ENCODE measurements at places on chromosomes 6 and 20.

DNA sequence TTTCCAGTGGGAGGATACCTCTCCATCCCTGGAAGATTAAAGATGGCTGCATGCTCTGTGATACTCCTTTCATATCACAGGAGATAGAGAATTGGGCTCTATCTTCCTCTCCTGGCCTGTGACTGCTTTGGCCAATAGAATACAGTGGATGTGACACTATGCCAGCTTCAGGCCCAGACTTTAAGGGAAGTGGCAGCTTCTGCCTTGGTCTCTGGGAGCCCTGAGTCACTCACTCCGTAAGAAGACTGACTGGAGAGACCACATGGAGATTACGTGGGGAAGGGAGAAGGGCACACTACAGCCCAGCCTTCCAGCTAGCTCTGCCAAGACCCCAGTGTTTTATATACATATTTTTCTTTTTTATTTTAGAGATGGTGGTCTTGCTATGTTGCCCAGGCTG lies 10.4 kb upstream of the MMP9 start:
- no peak for DNase-seq

DNA sequence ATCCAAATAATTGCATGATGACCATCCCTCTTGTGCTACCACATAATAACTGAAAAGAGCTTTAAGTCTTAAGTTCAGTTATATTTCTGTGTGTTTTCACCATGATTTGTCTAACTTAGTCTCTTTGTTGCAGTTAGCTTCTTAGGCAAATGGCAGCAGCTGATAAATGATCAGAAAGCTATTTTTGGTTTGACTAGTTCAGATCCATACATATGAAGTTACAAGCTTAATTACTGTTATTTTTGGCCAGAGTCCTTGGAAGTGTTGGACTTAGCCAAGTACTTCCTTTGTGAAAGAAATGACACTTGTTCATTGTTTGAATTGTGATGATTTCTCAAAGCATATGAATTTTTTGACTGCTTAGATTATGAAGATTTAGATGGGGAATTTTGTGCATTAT lies 54.2 kb downstream of the HIVEP1 start:
- no peak for DNase-seq

DNA sequence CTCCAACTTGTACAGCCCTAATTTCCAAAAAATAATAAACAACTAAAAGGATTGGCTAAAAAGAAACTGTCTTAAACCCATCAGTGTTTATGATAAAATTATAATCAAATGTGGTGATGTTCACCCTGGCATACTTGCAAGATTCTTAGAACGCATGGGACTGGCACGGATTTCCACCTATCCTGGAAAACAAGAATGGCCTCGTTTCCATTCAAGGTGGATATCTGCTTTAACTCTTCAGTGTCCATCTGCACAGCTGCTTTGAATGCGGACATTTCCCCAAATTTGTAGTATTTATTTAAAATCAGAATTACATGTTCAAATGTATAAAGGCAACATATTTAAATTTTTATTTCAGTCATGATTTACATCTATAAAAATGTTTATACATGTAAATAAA lies 4.2 kb downstream of the CNR1 start:
- DNase-seq, result no peak

- DNase-seq, result no peak
These were observed 2.2 kb downstream of the CENPB start for GRCh38 chr20:3784216-3784853.

DNA sequence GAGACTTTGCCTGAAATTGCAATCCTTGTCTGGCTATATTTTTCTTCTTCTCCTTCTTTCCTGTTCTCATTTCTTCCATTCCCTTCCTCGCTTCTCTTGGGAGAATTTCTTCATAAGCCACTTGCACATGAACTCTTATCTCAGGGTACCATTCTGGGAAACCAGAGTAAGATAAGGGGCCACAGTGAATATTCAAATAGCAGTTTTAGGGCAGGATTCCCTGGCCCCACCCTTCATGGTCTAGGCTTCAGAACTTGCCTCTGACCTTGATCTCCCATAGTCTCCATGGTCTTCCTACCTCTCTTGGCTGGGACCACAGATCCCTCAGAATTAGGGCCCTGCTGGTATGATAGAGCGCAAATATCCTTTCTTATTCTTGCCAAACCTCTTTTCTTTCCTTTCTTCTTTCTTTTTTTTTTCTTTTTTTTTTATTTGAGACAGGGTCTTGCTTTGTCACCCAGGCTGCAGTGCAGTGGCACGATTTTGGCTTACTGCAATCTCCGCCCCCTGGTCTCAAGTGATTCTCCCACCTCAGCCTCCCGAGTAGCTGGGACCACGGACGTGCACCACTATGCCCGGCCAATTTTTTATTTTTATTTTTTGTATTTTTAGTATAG lies 123.0 kb upstream of the CITED2 start:
- DNase-seq, result no peak

DNA sequence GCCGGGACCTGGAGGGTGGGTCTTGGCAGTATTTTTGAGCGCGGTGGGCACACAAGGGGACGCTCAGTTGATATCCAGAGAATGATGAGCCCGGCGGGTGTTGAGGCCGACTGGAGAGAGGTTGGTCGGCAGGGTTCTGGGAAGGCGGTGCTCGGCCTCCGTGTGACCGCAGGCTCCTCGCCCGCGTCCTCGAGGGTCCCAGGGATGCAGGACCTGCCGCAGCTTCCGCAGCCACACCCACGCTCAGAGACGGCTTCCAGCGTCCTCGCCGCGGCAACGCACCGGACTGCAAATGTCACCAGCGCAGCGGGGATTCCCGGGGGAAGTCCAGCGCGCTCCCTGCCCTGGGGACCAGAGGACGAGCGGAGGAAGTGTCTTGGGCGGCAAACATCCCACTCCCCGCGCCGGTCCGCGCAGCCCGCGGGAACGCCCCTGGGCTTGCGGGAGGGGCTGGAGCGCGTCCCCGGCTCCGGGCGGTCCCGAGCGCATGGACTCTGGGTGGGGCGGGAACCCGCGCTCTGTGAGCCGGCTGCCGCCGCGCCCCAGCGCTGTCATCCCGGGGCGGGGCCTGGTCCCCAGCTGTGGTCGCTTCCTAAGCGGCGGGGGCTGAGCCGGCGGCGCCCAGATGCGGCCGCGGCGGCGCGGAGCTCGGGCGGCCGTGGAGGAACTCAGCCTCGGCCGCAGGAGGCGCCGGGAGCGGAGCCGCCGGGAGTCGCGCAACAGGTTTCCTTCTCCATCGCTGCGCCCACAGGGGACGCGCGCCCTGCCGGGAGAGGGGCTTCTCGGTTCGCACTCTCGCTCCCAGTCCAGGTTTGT lies at the start of gene STX11:
Gene STX11 (plus strand): TSS at position 624 of the 816 bp plus-strand sequence. CDS start 36,111 bp downstream, outside the sequence.
- peak; percentile 59 for DNase-seq

GRCh38 chr20:3430376-3431069 lies 23.1 kb upstream of the DNAAF9 start:
- no peak for DNase-seq

DNA sequence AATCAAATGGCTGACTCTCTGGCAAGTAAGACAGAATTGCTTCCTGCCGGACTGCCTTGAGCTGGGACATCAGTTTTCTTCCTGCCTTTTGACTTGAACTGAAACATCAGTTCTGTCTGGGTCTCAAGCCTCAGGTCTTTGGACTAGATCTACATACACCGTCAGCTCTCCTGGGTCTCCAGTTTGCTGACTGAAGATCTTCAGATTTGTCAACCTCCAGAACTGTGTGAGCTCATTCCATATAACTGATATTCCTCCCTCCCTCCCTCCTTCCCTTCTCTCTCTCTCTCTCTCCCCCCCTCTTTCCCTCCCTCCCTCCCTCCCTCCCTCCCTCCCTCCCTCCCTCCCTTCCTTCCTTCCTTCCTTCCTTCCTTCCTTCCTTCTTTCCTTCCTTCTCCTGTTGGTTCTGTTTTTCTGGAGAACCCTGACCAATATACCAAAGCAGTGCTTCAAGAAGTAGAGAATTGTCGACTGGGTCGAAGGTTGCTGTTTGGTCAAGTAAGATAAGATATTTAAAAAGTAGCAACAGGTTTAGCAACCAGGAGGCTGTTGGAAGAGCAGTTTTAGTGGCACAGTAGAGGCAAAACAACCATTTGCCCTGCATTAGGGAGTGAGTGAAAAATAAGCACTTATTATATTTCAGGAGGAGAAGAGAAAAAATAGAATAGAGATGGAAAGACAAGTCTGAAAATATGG lies 33.1 kb upstream of the CMTR1 start:
- DNase-seq, result no peak

DNA sequence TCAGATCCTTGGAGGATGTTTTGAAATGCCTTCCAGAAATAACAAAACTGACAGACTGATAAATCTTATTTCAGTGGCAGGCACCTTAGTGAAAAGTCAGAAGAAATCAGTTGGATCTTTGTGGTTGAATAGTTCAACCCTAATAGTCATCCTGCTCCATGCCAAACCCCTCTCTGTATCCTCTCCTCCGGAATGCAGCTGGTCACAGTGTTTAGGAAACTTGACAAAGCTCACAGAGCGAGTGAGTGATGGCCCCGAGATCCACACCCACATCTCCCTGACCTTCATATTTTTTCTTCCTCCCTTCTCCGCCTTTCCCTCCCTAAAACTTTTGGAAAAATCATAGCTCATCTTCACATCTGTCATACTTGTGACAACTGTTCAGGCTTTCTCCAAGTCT lies 464.8 kb upstream of the CDH4 start:
- no peak for DNase-seq

GRCh38 chr6:36353411-36353915 lies 16.8 kb upstream of the BNIP5 start:
- DNase-seq, result peak; percentile 92

DNA sequence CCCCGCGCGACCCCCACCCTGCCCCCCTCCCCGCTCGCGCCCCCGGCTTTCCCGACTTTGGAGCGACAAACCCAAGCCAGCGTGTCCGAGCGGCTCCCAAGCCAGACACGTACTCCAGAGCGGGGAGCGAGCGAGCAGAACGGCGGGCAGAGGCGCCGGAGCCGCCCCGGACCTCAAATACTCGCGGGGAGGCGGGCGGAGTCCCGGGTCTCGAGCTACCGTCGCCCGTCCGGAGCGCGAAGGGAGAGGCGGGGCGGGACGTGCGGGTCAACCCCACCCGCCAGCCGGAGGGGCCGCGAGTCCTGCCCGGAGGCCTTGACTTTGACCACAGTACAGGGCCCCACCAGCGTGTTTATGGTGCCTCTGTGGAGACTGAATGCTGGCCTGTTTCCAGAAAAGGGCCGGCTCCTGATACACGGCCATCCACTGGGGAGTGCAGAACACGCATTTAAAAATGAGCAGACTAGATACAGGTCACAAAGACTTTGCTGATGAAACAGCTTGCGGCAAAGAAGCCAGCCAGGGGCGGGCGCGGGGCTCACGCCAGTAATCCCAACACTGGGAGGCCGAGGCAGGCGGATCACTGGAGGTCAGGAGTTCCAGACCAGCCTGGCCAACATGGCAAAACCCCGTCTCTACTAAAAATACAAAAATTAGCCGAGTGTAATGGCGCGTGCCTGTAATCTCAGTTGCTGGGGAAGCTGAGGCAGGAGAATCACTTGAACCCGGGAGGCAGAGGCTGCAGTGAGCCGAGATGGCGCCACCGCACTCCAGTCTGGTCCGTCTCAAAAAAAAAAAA lies at the start of gene SERPINB6:
Gene SERPINB6 (minus strand): TSS at position 148 of the 799 bp plus-strand sequence. CDS start 12,235 bp downstream, outside the sequence.
- DNase-seq, result peak; percentile 73

DNA sequence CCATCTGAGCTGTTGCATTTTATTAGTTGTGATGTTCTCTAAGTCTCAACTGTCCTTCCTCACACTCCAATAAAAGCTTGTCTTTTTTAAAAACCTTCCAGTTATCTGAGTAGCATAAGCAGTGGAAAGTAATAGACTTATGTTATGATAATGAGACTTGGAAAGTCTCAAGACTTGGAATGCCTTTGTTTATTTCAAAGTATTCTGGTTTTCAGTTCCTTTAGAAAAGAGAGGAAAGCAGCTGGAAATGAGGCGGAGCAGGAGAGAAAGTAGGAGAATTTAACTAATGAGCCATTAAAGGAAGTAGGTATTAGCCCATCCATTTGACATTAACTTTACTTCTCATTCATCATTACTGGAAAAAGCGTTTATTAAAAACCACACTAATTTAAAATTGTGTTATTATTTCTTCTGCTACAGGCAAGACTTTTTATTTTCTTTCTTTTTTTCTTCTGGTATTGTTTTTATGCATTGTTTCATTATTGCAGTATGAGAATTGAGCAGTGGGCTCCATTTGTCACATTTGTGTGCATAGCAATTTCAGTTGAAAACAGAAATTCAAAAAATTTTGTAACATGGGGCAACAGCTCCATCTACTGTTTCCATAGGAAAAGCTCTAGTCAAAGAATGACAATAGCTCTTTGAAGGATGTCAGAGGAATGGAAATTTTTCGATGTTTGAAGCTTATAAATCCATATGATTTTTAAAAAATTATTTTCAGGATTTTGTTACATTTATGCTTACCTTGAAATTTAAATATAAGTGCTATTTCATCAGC lies 194.8 kb downstream of the COL9A1 start:
- peak; percentile 51 for DNase-seq

DNA sequence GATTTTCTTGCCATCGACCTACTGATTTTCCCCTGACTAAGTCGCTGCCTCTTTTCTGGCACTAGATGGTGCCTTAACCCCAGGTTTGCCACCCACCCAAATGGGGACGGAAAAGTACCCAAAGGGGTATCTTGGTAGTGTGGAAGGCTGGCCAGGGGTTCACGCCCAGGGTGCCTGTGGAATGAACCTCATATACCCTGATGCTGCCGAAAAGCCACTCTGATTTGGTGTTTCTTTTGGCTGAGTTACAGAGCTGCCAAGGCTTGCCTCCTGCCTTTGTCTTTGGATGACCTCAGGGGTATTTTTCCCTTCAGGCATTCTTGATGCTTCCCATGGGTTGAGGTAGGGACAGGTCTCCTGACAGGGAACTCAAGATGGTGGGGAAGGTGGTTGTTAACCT lies 78.1 kb downstream of the MAP3K7 start:
- no peak for DNase-seq

- peak; percentile 34 for DNase-seq
These were observed 525 bp upstream of the MAK start for GRCh38 chr6:10838794-10839333.

- DNase-seq, result no peak
These were observed 85.5 kb downstream of the SLC22A23 start for GRCh38 chr6:3371222-3371949.

GRCh38 chr20:56428881-56429280 lies 16.8 kb downstream of the CASS4 start:
- peak; percentile 47 for DNase-seq

GRCh38 chr20:47348539-47349142 lies 7.9 kb downstream of the ZMYND8 start:
- no peak for DNase-seq

- DNase-seq, result no peak
These were observed 133.7 kb upstream of the FLRT3 start for GRCh38 chr20:14470977-14471661.

GRCh38 chr6:53673162-53673727 lies 7.7 kb upstream of the KLHL31 start:
- peak; percentile 87 for DNase-seq

GRCh38 chr20:9839626-9840025 lies 750 bp upstream of the PAK5 start:
- no peak for DNase-seq

DNA sequence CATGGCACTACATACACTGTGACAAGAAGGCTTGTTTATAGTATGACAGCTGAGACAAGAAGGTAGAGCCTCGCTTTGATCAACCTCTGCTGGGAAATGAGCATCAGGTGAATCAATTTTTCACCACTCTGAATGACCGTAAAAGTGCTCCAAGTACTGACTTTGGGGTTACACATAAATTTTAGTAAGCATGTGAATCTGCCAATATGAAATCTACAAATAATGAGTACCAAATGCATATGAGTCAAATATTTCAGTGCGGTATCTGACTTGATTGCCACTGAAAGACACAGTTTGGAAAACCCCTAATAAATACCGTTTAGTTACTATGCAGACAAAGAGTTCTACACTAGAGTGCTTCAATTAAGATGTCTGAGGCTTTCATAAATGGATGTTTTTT lies 77.8 kb downstream of the ATG5 start:
- no peak for DNase-seq

- DNase-seq, result no peak
These were observed 50.3 kb upstream of the BTBD3 start for GRCh38 chr20:11867291-11867919.

- DNase-seq, result peak; percentile 94
These were observed 51.2 kb upstream of the RNF182 start for GRCh38 chr6:13873288-13874190.
